ENCODE measurements at places on chromosomes 6 and 20.

DNA sequence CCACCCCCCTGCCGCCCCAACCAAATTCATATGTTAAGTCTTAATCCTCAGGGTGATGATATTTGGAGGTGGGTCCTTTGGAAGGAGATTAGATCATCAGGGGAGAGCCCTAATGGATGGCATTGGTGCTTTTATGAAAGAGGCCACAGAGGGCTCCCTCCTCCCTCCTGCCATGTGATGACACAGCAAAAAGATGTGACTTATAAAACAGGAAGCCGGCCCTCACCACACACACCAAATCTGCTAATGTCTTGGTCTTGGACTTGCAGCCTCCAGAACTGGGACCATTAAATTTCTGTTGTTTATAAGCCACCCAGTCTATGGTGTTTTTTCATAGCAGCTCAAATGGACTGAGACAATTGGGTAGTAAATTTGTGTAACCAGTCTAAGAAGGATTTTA, 176.3 kb downstream of the ADGRG6 start:
- no peak for DNase-seq

- no peak for DNase-seq
These were observed 25.9 kb downstream of the RNASET2 start for GRCh38 chr6:166930354-166930891.

- no peak for DNase-seq
These were observed 13.7 kb downstream of the NEDD9 start for GRCh38 chr6:11218538-11219399.

DNA sequence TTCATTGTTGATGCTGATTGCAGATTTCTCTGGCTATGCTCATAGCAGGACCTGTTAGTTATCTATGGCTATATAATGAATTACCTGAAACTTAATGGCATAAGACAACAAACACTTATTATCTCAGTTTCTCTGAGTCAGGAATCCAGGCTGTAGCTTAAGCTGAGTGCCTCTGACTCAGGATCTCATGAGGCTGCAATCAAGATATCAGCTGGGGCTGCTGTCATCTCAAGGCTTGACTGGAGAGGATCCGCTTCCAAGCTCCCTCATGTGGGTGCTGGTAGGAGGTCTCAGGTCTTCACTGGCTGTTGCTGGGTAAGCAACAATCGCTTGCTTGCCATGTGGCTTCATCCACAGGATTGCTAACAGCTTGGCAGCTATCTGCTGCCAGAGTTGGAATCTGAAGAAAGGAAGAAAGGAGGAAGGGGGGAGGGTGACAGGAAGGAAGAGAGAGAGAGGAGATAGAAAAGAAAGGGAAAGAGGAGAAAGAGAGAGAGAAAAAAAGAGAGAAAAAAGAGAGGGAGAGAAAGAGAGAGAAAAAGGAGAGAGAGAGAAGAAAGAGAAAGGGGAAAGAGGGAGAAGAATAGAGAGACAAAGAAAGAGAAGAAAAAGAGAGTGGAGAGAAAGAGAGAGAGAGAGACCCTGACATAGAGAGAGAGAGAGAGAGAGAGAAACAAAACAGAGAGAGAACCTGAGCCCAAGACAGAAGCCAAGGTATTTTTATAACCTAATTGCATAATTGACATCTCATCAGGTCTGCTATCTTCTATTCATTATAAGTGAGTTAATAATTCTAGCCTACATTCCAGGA, 579.0 kb upstream of the BTBD3 start:
- DNase-seq, result no peak

- no peak for DNase-seq
These were observed 598.8 kb downstream of the EPHA7 start for GRCh38 chr6:92820601-92821000.

All from 8988T (cell line).